ENCODE measurements at places on chromosomes 3 and 15.
A peak's percentile ranks its signal among the peaks of the same experiment; 100 is the strongest.

DNA sequence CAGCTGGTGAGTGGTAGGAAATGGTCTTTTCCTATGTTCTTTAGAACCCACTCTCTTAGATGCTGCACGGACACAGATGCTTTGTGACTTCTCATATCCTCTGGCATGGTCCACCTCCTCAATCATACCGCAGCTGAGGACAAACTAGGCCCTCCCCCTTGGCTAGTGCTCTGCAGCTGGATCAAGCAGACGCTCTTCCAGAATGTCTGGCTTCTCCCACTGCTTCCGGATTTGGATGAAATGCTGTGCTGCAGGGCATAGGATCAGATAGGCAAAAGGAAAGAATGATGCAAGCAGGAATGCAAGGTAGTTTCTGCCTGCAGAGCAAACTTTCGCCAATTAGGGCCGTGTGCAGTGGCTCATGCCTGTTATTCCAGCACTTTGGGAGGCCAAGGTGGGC is 75.7 kb upstream of the SLC4A7 start:
- DNase-seq = no peak

GRCh38 chr3:192830291-192831110 is 87.2 kb downstream of the MB21D2 start:
- DNase-seq = no peak

DNA sequence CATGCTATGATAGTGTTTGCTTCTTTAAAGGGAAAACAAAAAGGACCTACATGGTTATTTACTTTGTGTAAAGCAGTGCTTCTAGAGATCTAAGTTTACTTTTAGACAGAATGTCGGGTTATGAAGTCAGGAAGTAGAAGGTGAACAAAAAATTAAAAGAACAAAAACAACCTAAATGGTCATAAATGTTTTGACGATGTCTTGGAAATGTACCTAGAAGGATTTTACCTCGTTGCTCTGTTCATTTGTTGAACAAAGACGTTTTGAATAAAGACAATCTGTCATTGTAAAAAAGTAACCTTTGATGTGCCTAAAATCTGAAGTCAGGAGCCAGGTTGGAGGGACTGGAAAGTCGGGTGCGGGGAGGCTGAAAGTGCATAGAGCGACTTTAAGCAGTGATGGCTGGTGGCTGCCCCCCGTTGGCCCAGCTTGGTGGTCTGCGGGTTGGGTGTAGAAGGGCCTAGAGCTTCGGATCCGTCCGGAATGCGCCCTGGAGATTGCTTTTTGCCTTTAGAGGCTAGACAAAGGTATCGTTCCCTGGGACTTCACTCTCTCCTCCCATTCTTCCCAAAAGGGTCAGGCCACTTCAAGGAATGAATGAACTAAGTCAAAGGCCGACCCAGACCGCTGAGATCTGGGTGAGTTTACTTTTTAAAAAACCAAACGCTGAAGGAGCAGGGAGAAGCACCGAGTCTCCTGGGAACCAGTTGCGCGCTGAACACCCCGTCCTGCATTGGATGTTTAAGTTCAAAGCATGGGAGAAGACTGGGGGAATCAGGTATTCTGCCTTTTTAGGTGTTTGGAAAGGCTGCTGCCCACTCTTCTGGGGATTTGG is 2.1 kb downstream of the SOX14 start:
- no peak for DNase-seq

DNA sequence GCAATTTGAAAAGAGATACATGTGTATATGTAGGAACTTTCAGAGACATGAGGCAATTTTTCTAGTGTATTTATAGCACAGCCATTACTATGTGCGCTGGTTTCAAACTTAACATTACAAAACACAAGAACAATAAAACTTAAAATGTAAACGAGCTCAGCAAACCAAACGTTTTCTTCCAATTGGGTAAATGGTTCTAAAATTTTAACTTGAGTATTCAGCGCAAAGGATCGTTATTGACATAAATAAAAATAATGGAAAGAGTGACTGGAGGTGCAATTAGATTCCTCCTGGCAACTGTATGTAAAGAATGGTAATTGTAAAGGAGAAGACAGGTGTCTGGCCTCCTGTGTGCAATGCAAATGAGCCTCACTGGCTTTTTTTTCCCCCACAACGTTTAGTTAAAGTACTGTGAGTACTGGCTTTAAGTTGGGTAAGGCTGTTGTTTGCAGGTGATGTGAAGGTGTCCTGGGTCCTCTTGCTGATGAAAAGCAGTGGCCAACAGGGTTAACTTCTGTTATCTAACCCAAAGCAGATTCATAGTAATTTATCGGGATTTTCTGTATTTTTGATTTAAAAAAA is 14.1 kb upstream of the GADL1 start:
- DNase-seq = no peak

GRCh38 chr15:60593170-60593478 is 114.2 kb upstream of the ICE2 start:
- no peak for DNase-seq

DNA sequence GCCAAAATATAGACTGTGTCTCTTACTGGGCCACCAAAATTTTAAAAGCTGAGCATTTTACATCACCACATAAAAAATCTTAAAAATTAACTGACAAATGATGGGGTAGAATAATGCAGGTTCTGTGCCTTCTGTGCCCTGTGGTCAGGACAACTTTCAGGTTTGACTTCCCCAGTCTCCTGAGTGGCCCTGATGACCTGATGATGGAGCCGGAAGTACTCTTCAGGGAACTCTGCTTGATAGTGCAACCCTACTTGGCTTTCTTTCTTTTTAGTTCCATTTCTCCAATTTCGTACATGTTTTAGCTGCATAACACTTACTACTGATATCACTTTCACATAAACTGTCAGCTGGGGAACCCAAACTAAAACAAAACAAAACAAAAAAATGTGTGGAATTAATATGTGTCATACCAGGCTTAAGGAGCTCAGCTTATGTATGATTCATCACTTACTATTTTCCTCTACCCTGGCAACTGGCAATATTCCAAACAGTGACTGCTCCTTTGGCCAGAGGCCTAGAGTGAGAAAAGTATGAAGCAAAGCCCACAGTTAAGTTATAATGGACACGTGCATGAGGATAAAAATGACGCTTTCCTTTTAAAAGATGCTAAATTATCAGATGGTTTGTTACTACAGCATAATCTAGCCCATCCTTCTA is 194.3 kb downstream of the BCHE start:
- peak; percentile 51 for DNase-seq

DNA sequence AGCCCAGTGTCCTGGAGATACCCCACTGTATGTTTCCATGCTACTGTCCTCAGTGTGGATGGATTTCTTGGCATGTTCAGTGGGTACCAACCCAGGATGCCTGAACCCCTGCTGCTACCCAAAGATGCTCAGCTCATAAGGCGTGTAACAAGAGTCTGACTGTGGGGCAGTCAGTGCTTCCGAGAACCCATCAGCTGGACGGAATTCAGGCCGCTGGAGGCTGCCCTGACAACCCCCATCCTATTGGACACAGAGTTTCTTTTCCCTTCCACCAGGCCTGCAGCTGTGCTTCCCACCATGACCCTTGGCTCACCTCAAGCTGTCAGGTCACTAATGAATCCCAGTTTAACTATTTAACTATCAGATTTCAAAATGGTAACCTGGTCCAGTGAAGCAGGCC is 224.1 kb upstream of the FEZF2 start:
- DNase-seq = no peak

DNA sequence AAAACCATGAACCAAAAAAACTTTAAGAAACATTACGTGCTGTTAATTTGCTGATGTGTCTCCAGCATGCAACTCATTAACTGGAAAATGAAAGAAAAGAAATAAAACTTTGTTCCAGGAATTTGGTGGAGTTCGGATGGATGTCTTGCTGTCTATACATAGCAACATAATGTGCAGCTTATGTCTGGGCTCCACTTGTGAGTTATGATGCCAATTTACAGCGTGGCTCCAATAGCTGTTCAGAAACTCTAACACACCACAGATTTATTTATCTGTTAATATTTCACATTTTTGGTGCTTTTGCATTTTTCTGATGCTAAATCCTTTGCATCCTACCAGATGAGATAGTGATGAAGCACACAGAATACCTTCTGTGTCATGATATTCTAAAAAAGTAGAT is 45.1 kb downstream of the MAP4 start:
- DNase-seq = no peak

- DNase-seq = no peak
Measured at GRCh38 chr15:57387564-57388076, 11.3 kb downstream of the CGNL1 start.

- DNase-seq = no peak
Measured at GRCh38 chr3:104429727-104430126, 937.0 kb upstream of the ALCAM start.

DNA sequence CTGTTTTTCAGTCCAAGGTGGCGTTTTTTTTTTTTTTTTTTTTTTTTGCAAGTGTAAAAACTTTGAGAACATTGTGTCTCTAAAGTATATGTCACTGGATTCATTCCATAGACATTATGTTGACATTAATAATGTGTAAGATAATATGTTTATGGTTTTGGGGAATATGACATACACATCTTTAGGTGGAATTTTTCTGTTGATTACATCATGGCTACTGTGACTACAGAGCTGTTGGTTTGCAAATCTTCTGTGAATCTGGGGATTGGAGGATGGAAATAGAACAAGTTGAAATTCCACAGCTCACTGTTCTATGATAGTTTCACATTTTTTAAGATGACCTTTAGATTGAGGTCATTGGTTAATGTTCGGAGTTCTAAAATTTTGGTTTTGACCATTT is 24.4 kb upstream of the PLSCR2 start:
- no peak for DNase-seq

GRCh38 chr15:52112203-52112750 is 298 bp downstream of the BCL2L10 start:
- no peak for DNase-seq

- no peak for DNase-seq
Measured at GRCh38 chr3:107128946-107129345, 248.3 kb upstream of the CCDC54 start.

DNA sequence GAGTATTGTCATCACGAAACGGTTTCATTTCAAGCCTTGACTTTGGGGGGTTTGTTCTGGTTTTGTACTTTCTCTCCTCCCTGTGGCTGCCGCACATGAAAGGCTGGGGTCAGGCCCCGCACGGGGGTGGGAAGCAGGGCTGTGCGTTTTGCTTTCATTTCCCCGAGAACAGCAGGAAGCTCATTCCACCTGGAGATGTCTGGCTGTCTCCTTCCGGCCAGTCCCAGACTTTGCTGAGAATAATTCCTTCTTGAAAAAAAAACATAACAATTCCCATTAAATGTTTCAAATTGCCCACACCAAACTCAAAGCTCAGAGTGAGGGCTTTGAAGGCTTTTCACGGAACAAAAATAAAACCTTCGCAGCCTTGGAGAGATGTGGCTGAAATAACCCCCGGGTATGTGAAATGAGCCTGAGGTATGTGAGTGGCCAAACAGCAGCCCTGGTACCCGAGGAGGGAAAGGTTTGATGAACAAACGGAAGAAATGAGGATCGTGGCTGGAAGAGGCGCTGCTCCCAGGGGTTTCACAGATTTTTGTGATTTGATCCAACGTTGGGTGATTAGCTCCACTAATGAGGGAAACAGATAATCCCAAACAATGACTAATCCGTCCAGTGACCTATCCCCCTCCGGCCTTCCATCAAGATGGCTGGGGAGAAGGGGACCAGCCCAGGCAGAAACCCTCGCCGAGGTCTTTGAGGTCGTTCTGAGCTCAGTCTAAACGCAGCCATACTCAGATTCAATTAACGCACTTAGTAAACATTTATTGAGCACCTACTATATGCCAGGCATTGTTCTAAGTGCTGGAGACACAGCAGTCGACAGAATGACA is 126.9 kb upstream of the MEF2A start:
- no peak for DNase-seq

GRCh38 chr3:117150628-117151027 is 441.0 kb downstream of the TUSC7 start:
- DNase-seq = no peak

DNA sequence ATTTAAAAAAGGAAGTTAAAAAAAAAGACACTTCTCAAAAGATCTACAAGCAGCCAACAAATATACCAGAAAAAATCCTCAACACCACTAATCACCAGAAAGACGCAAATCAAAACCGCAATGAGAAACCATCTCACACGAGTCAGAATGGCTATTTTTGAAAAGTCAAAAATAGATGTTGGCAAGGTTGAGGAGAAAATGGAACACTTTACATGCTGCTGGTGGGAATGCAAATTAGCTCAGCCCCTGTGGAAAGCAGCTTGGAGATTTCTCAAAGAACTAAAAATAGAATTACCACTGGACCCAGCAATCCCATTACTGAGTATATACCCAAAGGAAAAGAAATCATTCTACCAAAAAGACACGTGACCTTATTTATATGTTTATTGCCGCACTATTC is 574.7 kb upstream of the ADAMTS9 start:
- DNase-seq = no peak

- DNase-seq = no peak
Measured at GRCh38 chr3:128328546-128329458, 137.9 kb downstream of the DNAJB8 start.

DNA sequence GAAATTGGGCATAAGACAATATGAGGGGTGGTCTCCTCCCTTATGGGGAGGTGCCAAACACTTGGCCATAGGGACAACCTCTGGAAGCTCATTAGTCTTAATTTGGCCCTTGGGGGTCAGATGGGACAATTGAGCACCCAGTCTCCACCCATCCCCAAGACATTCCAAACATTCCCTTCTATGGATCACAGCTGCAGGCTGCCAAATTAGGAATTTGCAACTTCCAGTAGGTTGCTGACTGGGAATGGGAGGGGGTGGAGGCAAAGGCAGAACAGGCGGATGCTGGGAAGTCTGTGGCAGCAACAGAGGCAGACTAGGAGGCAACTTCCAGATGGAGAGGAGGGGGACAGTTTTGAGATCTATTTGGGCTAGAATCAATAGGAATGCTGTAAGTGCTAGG is 1.4 kb upstream of the PDHB start:
- DNase-seq = no peak

- no peak for DNase-seq
Measured at GRCh38 chr15:98202256-98202655, 241.8 kb downstream of the ARRDC4 start.

DNA sequence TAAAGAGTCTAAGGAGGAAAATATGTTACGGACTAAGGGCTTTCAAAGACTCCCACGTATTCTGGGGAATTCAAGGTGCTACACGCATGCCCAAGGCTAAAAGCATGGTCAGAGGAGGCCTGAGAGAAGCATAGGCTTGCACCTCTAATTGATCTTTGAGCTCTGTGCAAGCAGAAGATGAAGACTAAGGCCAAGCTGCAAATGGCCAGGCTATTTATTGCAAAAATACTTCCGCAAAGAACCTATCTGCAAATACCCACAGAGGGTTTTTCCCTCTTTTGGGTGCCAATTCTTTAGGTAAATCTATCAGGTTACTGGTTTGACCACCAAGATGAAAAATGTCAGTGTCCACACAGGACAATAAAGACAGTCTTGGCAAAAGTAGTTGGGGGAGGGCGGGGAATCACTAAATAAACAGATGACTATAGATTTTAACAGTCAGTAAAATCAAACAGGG is 119.5 kb downstream of the STAG1 start:
- DNase-seq = no peak

Data from GOT3 (cell line).